ENCODE measurements at places on chromosomes 7 and 10.

- no peak for DNase-seq
Measured at GRCh38 chr7:28900311-28900710, 57.8 kb downstream of the TRIL start.

- DNase-seq: no peak
Measured at GRCh38 chr7:36289833-36290661, 99.6 kb upstream of the ANLN start.

- no peak for DNase-seq
Measured at GRCh38 chr10:16910793-16911164, 93.6 kb upstream of the RSU1 start.

DNA sequence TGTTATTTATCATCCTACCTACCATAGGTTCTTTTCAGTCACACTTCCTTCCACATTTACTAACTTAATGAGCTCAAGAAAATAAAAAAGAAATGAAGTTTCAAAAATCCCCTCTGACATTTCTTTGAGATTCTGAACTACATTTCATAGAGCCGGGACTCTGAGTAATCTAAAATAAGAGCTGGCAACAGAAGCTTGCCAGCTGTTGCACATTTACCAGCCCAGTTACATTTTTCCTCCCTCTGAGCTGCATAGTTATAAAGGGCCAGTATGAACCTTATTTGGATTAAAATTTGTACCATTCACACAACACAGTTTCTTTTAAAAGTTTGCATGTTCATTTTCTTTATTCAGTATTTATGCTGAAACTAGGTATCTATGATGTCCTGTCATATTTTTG is 119.5 kb upstream of the CAV2 start:
- no peak for DNase-seq

DNA sequence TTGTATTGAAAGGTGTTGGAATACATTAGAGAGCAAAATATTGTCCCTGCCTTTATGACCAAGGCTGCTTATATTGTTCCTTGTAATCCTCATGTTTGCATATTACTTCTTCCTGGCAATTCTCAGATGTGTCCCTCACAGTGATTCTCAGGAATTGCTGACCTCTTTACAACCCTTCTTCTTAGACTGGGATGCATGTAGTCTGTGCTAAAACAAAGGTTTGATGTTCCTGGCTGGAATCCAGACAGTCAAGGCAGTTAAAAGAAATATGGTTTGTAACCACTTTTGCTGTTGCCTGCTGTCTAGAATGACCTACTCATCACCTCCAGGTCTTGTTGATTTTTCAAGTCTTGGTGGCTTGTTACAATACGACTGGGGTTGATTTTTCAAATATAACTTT is 367.6 kb downstream of the HGF start:
- no peak for DNase-seq

DNA sequence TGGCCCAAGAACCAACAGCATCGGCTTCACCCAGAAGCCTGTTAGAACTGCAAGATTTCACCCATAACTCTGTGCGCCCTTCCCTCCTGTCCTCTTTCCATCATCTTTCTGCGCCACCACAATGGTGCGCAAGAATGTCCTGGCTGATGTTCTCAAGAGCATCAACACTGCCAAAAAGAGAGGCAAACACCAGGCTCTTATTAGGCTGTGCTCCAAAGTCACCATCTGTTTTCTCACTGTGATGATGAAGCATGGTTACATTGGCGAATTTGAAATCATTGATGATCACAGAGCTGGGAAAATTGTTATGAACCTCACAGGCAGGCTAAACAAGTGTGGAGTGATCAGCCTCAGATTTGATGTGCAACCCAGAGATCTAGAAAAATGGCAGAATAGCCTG is 115.2 kb upstream of the FGFR2 start:
- no peak for DNase-seq

Data from right forelimb (tissue), 1 donor.